ENCODE measurements at places on chromosomes 2 and 18.

DNA sequence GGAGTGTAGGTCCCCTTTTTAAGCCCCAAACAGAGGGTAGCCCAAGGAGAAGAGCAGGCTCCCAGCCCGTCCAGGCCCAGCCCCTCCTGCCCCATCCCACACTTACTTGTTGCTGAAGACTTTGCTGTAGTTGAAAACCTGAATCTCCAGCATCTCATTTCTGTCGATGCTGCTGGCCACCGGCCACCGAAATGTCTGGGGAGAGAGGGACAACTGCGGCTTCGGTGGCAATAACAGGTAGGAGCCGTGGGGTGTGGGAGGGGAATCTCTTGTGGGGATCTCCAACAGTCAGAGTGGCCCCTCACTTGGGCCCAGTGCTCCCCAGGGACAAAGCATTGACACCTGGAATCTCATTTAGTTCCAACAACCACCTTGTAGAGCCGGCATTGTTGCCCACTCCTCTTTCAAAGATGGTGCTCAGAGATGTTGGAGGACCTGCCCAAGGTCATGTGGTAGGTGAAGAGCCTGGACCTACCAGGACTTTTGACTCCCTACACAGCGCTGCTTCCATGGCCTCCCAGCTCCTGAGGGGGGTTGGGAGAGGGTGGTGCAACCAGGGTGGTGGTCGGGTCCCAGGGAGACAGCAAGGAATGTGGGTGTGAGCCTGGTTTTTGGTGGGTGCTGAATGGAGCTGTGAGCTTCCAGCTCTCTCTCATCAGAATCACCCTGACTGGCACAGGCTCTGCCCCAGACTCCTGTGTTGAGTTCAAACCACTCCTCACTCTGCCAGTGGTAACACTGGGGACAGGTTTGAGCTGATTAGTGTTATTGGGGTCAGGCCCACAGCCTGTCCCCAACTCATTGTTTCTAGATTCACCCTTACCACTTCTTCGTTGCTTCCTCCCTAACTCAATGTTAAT, 50.0 kb upstream of the OTOF start:
- no peak for DNase-seq

DNA sequence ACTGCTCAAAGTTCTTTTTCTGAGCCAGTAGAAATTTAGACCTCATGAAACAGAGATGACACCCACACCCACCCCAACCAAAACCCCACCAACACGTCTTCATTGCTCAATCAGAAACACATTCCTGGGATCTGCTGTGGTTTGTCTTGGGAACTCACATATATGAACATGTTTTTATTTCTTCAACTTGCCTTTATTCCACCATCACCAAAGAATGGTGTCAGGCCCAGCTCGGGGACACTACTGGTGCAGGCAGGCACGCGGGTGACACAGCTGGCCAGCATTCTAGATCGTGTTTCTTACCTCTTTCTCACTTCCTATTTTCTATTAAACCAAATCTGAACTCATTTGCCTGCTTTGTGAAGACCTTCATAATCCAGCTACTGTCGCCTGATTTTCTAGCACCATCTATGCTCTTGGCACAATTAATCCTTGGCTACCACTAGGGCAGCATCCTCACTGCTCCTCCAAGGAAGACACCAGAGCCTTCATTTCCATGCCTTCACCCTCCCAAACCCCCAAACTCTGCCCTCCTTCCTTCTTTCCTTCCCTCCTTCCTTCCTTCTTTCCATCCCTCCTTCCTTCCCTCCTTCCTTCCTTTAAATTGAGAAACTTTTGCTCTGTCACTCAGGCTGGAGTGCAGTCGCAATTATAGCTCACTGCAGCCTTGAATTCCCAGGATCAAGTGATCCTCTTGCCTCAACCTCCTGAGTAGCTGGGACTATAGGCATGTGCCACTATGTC, 157.1 kb downstream of the BCL2 start:
- DNase-seq = no peak

- DNase-seq = no peak
Observed at GRCh38 chr2:173553593-173553992, 198.9 kb downstream of the CDCA7 start.

GRCh38 chr18:75319905-75320304, 107.6 kb downstream of the SMIM21 start:
- DNase-seq = no peak

DNA sequence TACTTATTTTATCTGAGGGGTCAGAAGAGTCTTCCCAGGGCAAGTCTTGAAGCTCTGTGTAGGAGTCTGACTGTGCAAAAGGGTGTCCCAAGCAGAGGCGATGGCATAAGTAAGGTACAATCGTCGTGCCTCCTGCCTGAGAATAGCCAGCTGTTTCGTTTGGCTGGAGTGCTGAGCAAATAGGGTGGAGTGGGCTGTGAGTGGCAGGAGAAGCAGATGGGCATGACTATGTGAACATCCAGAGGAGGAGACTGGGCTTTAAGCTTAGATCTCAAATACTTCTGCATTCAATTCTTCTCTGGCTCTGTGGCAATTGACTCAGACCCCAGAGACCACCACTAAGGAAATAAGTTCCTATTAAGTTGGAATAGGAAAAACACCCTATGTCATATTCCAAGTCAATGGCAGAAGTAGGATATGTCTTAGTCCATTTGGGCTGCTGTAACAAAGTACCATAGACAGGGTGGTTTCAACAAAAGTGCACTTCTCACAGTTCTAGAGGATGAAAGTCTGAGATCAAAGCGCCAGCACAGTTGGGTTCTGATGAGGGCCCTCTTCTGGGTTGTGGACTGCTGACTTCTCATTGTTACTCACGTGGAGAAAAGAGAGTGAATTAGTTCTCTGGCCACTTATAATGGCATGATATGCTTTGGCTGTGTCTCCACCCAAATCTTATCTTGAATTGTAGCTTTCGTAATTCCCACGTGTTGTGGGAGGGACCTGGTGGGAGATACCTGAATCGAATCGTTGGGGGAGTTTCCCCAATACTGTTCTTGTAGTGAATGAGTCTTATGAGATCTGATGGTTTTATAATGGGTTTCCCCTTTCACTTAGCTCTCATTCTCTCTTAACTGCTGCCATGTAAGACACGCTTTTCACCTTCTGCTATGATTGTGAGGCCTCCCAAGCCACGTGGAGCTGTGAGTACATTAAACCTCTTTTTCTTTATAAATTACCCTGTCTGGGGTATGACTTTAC, 120.2 kb downstream of the LPIN1 start:
- no peak for DNase-seq

DNA sequence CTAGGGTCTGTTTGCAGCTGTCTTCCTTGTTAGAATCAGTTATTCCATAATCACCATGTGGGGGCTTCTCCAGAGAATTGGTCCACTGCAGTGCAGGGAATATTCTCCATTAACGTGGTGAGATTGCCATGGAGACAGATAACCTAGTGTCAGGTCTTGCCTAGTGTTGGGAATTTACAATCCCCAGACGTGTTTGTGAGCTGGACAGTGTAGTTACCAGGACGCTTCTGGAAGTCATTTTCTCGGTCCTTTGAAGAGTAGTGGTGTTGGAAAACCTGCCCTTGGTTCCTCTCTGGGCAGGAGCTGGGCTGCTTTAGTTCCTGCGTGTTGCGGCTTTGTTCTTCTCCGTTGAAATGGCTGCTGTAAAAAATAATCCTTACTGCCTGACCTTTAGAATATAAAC, 68.8 kb upstream of the LYPD6B start:
- no peak for DNase-seq

DNA sequence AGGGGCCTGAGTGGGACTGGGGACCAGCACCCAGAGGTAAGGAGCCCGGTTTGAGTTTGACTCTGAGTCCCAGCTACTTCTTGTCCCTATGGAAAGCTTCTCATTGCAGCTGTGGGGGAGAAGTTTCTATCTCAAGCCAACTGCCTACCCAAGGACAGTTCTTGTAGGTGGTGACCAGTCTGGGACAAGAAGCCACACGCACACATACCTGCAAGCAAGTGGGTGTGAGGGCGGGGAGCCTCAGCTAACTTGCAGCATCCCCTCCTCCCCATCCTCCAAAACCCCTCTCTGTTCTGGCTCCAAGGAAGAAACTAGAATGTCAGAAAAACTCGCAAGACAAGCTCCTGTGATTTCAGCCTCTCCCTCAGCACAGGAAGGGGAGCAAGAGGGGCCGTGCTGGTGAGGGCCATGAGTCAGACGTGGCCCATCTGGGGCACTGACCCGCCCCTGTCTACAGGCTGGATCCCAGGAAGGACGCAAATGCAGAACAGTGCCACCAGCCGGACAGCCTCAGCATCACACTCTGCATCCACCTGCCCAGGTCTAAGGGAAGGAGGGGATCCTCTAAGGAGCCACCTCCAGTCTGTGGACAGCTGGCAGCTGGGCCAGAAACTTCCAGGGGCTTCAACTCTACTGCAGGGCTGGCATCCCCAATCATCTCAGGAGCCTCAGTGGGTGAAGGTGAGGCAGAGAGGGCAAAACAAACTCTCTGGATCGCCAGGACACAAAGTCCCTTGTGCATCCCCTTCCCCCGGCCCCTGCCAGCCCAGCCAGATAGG, 103.4 kb downstream of the TNS1 start:
- peak; percentile 63 for DNase-seq

- no peak for DNase-seq
Observed at GRCh38 chr2:128612628-128613027, 294.0 kb upstream of the HS6ST1 start.

GRCh38 chr2:195319112-195319460, 337.9 kb upstream of the SLC39A10 start:
- DNase-seq = peak; percentile 5

- DNase-seq = no peak
Observed at GRCh38 chr2:197037863-197038398, 111.4 kb upstream of the PGAP1 start.

DNA sequence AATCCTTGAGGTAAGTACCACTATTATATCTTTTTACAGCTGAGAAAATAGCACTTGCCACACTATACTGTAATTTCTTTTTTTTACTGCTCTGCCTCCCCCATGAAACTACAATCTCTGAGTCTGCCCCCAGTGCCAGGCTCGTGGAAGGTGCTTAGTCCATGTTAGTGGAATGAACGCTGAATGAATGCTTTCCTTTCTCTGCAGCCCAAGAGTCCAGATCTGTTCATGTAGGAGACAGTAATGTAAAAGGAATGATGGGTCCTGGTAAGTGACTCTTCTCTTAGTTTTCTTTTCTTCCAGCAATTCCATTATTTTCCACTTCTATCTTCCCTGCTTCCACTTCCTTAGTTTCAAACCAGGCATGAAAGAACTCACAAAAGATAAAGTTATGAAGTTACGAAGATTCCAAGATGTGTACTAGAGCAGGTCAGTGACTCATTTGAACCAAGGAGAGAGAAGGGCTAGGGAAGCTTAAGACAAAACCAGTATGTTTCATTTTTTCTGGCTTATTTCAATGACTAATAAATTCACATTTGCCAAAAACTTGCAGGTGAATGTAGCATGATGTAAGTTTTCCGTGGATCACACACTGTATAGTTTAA, 46.0 kb downstream of the ARHGEF33 start:
- peak; percentile 48 for DNase-seq

DNA sequence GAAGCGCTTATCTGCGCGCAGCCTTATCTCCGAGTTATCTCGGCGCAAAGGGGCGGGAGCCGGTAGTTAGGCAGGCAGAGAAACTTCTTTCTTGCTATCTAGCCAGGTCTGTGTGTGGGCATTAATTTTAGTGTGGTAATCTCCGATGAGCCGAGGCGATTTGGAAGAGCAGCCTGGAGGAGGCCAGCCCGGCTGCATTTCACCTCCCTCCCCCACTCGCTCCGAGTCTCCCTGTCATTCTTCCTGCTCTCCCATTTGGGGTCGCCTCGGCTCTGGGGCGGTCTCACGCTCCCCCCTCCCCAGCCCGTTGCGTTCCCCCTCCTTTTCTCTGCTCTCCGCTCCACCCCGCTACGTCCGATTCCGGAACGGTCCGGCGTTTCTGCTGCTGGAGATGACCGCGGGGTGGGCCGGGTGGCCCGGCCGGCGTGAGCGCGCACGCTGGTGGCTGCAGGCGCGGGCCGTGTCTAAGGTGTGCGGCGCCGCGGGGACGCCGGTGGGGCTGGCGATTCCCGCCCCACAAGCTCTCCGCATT, 566 bp downstream of the GATA6 start:
- no peak for DNase-seq

- peak; percentile 59 for DNase-seq
Observed at GRCh38 chr2:20411361-20411894, 35.4 kb upstream of the RHOB start.

Data from amniotic stem cell (primary cell).